ENCODE measurements at places on chromosomes 11 and 22.

DNA sequence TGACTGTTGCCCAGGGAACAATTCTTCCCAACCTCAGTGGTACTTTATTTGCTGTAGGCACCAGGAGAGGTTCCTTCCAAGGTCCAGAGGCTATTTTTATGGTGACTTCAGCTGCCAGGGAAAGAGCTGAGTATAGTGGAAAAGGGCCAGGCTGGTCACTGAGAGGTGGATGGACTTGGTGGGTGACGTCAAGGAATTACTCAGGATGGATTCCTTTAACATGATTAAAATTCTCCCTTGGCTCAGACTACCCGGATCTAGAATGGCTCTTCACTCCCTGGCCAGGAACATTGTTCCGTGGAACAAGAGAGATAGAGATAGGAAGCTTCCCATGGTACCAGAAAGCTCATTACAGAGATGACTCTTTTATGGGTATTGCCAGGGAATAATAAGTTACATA is 8.7 kb upstream of the CALCA start:
- no peak for DNase-seq

DNA sequence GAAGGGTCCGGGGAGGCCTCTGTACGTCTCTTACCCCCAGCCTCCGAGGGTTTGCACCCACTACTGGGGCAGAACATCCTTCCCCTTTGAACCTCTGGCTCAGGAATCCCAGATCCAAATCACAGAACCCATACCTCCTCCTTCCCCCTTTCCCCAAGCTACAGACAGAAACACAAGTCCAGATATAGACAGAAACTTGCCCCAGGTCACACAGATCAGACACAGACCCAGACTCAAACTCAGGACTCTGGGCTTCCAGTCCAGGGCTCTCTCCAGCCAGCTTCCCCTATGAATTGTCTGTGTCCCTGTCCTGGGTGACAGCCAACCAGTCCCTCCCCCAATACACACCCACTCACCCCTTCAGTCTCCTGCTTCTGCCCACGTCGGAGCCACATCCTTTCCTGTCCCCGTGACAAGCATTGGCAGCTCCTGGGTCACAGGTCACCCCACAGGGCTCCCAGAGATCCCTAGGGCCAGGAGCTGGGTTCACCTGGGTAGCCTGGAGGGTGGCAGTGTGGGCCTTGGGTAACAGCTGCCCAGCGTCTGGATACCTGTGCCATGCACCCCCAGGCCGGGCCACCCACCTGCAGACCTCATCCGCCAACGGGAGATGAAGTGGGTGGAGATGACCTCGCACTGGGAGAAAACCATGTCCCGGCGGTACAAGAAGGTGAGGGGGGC is 772 bp downstream of the TBC1D10C start:
- DNase-seq: no peak

DNA sequence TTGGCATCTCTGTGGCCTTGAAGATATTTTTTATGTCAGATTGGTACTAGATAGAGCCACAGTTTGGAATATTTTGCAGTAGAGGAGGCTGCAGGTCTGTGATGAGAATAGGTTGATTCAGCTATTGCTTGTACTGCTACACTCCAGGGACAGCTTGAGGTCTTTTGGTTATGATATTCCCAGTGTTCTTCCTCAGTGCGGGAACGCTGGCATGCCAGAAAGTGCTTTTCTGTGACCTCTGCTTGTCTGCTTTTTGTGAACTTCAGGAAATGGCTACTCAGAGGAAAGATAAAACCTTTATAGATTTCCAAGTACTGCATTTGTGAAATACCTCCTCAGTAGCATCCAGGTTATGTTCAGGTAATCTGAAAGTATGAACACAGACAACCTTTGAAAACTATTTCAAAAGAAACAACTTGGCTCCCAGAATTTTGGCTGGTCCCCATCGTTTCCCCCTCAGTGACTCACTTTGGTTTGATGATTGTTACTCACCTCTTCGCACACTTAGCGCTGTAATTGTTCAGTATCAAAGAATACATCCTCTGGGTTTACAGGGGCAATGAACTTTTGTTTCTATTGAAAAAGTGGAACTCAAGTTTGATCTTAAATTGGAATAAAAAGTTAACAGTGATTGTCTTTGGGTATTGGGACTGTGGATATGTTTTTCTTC is 191.4 kb downstream of the HIPK3 start:
- no peak for DNase-seq

- DNase-seq: no peak
Measured at GRCh38 chr11:119000906-119001305, 3.0 kb downstream of the CENATAC start.

DNA sequence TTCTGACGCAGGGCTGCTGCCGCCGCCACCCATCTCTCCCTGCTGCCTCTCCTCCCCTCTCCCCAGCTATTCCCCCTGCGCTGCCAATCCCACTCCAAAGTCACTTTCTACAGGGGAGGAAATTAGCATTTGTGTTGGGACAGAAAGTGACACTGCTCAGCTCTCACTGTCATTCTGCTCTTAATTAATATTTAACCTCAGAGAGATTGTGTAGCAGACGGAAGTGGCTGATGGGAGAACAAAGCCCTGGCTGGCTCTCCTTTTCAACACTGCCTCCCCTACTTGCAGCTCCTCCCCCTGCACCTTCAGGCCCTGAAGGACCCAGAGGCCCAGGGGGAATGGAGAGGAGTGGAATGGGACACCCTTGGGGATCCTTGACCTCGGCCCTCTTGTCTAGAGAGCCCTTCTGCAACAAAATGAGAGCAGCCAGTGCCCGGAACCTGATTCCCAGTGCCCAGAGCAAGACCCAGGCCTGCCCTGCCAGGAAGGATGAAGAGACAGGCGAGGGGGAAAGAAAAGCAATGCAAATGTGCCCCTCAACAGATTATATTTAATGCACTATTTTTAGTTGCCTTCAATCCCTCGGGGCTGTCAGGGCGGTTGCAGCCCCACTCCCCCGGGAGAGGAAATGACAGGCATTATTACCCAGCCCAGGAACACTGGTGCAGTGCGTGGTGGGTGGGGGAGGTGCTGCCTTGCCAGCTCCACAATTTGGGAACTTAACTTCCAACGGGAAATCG is 14.6 kb upstream of the NRGN start:
- DNase-seq: no peak

- DNase-seq: no peak
Measured at GRCh38 chr11:9901943-9902342, 238.1 kb downstream of the SWAP70 start.

GRCh38 chr11:63920126-63920938 is 3.4 kb upstream of the RCOR2 start:
- DNase-seq: no peak

DNA sequence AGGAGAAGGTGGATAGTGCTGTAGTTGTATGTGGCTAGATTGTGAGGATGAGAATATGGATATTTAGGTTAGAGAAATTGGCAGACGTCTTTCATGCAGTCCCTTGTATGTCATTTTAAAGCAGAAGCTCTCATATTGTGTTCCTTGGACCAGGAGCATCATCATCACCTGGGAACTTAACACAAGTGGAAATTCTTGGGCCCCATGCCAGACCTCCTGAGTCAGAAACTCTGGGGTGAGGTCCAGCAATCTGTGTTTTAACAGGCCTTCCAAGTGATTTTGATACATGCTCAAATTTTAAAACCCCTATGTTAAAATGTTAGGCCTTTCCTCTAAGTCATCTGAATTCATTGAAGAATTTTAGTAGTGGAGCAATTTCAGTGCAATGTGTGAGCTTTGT is 34.8 kb downstream of the JHY start:
- no peak for DNase-seq

GRCh38 chr11:121300972-121301699 is 8.6 kb downstream of the SC5D start:
- no peak for DNase-seq

- DNase-seq: no peak
Measured at GRCh38 chr11:111001986-111002611, 243.4 kb upstream of the POU2AF2 start.

DNA sequence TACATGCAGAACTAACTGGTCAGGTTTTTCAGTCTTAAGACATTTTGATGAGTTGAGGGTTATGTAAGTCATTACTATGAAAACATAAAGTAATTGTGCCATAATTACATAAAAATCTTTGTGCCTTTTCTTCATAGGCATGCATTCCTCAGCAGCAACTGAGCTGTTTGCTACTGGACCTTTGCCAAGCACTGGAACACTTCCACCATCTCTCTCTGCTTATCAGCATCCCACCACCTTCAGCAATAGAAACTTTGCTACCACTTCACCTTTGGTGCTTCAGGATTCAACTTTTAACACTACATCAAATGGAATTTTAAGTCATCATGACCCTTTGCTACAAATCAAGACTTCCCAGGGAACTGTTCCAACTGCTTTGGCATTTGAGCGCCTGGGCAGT is 39.0 kb downstream of the QSER1 start:
- DNase-seq: no peak

GRCh38 chr11:2885017-2885677 is 428 bp downstream of the CDKN1C start:
- DNase-seq: no peak

DNA sequence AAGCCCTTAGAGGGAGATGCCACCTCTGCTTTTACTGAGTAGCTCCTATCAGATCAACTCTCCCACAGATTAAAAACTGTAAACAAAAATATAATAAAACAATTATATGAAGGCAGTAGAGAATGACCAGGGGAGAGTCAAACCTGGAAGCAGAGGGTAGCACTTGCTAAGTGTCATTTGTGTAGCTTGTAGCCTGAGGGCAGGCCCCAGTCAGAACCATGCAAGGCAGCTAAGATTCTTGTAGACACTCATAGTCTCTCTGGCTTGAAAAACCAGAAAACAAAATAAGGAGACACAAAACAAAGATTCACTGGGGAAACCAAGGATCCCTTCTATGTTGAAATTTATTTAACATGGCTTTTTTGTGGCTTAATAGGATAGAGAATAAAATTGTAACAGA is 110.4 kb downstream of the WNT11 start:
- DNase-seq: no peak

Measured in stimulated activated CD4-positive, alpha-beta T cell treated with anti-CD3 and anti-CD28 coated beads, Interleukin-12 subunit alpha, Interleukin-12 subunit beta, amount 100 ng/mL, for 48 hours (primary cell).